NCI-H510A (cell line): ENCODE measurements at places on chromosomes 7 and 10.

GRCh38 chr10:24378126-24378920 is 169.4 kb downstream of the KIAA1217 start:
- no peak for DNase-seq

DNA sequence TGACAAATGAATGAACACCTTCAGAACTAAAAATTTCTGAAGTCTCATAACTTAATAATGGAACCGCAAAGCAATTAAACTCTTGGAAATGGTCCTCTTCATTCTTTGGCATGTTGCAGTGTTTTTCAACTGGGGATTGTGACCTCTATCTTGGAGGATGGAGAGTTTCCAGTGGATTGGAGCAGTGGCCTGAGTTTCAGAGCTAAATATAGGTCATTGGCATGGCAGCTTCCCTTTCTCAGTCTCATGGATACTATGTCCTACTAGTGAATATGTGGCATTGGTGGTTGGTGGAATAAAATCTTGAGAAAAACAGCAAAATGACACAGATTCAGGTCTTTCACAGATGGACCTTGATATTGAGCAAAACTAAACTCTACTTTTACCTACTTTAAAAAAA is 24.1 kb upstream of the EPC1 start:
- no peak for DNase-seq

GRCh38 chr10:91598211-91598977 is 34.5 kb downstream of the PPP1R3C start:
- no peak for DNase-seq

DNA sequence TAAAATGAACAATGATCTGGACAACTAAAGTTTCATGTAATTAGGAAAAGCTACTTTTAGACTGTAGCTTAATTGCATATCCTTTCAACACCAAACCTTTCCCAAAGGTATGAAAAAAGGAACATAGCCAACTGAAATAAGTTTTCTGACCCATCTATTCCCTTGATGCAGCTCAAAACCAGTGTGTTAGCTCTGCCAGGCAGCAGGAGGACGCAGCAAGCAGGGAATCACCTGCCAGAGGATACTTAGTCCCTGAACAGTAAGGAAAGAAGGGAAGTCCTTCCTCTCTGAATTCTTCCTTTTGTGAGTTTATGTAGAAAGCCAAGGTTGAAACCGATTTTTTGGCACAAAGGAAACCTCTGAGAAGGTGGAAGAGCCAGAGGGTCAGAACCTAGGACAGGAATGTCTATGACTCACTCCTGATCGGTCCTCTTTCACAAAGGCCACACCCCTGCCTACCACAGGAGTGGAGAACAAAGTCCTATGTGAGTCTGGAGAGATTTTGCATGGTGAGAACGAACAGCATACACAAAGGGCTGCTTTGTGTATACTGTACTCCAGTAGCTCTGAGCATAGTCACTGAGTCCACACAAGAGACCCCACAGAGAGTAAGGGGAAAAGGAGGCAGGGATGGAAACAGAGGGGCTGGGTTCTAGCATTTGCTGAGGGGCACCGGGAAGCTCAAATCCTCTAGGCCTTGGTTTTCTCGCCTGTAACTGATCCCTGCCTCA is 68.8 kb upstream of the GSDME start:
- DNase-seq = peak; percentile 9

DNA sequence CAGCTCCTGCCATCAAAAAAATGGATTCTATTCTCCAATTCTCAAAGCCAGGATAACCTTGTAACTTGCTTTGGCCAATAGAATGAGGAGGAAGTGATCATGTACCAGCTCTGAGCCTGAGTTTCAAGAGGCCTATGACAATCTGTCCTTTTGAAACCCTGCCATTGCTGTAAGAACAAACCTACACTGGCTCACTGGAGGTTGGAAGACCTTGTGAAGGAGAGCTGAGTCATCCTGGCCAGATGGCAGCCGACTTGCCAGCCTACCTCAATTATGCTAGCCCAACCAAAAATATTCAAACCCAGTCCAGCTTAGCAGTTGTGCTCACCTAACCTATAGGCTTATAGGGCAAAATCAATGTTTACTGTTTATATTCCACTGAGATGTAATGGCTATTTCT is 93.0 kb downstream of the HGF start:
- DNase-seq = no peak

DNA sequence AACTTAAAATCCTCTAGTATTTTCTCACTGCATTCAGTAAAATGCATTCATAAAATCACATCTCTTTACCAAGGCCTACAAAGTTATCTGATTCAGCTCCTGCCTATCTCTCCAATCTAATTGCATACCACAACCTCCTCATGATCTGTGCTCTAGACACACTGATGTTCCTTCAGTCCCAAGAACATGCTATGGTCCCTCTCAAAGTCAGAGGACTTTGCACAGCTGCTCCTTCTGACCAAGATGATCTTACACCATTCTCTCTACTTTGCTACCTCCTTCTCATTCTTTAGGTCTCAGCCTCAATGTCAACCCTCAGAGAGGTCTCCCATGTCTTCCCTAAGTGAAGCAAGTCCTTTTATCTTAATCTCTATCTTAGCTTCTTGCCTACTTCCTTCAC is 45.5 kb downstream of the CAV1 start:
- DNase-seq = no peak

DNA sequence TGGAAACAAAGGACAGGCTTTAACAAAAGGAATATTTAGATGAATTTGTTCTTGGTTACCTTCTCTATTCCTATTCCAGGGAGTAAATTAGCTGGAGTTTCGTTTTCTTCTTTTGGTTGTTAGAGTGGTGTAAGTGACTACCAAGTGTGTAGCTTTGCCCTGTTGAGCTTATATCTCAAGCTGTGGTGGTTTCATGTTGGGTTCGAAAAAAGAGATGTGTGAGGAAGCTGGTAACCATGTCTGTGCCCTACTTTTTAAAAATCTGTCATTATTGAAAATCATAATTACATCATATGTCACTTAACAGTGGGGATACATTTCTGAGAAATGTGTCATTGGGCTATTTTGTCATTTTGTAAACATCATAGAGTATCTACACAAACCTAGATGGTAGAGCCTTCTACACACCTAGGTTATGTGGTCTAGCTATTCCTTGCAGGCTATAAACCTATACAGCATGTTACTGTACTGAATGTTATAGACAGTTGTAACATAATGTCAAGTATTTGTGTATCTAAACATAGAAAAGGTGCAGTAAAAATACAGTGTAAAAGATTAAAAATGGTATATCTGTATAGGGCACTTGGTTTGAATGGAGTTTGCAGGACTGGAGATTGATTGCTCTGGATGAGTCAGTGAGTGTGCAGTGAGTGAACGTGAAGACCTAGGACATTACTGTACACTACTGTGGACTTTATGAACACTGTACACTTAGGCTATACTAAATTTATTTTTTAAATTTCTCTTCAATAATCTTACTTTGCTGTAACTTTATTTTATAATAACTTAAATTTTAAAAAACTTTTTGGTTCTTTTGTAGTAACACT is 90.4 kb downstream of the SEPTIN7 start:
- DNase-seq = no peak

GRCh38 chr7:13560441-13560840 is 429.0 kb downstream of the ETV1 start:
- DNase-seq = no peak

DNA sequence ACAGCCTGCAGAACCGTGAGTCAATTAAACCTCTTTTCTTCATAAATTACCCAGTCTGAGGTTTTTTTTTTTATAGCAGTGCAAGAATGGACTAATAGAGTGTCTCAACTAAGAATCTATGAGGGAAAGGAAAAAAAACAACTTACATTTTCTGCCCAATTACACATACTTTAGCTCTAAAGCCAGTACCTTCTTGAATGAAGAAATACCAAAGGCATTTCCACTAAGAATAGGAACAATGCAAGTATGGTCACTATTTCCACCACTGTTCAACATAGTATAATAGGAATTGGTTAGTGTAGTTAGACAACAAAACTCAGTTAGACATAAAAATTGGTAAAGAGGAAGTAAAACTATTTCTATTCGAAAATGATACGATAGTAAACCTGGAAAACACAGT is 37.6 kb downstream of the MICU1 start:
- no peak for DNase-seq

DNA sequence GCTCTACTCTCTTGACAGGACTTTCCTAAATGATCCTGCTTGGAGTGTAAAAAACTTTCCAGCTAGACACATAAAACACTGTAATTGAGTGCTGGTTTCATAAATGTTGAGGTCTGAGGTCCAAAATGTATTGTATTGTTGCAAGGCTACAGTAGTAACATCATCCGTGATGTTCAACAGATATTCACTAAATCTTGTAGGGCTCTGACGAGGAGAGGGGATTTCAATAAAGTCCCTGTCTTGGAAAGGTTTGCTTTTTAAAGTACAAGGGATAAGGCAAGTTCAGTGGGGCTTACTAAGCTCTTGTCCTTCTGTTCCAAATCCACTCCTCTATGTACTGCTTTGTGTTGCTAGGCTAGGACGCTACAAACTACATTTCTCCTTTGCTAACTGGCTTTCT is 48.9 kb downstream of the FHIP2A start:
- DNase-seq = no peak

DNA sequence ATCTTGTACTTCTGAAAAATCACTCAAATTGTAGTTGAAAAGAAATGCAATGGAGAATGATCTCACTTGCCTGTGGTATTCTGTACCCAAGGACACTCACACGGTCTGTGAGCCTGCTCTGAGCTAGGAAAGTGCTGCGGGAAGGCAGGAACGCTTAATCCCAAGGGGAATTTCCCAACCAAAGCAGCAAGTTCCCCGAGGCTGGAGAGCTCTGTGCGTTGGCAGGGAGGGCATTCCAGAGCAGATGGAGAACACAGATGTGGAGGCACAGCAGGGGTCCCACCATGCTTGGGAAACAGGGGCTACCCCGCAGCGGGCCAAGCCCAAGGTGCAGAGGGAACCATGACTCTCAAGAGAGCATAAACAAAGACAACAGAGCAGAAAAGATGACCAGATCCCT is 13.6 kb downstream of the SVIL start:
- no peak for DNase-seq

DNA sequence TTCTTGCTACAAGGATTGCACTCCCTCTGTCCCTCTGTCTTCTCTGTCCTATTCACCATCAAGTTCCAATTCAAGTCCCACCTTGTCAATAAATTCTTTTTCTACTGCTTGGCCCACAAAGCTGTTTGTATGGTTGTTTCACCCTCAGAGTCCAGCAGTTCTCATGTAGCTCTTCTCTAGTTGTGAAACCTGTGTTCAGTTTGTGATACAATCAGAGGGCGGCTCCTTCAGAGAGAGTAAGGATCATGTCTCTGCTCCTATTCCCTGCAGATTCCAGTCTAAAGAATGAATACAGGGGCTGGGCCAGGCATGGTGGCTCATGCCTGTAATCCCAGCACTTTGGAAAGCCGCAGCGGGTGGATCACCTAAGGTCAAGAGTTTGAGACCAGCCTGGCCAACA is 126.6 kb upstream of the BET1 start:
- no peak for DNase-seq

DNA sequence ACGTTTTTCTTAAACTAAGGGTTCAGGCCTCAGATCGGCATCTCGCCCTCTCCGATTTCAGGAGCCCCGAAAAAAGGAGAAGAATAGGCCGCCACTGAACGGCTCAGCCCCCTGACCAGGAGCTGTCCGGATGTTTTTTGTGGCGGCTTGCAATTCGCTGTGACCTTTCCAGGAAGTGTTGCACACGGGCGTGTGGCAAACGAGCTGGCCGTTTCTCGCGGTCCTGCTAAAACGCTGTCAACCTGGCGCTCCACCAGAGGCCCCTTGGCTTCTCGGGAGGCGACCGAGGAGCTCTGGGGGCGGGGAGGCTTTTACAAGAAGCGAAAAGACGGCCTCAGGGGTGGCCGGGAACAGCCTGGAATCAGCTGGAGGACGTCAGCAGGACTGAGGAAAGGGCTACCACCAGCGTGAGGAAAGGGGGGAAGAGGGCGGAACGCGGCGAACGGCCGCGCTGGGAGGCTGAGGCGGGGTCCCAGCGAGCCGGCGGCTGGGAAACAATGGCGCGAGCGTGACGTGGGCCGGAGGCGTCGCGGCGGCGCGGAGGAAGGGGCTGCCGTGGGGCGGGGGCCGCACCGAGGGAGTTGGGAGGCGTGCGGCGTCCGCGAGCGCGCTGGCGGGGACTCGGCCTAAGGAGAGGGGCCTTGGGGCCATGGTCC is 493 bp downstream of the NT5C2 start:
- peak; percentile 69 for DNase-seq

- no peak for DNase-seq
Measured at GRCh38 chr10:1024103-1024502, 1.6 kb downstream of the IDI2 start.

DNA sequence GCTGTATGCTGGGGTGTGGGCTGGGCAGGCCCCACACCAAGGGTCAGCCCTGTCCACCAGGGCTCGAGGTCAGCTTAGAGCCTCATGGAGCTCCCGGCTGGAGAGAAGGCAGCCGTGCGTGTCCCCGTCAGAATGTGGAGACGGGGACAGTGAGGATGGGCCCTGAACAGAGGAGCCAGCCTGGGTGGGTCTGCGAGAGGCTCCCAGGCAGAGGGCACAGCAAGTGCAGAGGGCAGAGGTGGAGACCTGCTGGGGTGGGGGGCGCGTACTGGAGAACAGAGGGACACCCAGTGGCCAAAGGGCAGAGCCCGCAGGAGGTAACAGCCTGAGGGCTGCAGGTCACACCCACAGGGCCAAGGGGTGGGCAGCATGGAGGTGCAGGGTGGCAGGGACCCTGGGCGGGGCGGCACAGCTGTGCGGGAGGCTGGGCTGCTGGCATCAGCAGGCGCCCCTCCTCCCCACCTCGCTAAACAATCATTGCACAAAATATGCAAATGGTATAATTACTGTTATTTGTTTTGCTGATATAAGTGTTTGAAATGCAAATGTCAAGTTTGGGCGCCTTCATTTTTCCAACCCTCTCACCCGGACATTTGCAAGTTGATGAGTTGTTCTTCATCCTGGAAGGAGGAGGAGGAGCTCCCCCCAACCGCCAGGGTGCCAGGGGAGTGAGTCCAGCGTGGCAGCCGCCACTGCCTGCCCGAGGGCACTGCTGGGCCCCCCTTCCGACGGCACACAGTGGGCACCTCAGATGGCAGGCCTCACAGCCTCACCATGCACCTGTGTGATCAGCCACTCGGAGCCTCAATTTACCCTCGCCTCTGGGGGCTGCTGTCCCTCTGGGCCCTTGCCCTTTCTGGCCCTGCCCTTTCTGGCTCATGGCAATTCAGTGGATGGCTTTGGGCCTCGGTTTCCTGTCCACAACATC is 35.0 kb downstream of the ELFN1 start:
- no peak for DNase-seq

DNA sequence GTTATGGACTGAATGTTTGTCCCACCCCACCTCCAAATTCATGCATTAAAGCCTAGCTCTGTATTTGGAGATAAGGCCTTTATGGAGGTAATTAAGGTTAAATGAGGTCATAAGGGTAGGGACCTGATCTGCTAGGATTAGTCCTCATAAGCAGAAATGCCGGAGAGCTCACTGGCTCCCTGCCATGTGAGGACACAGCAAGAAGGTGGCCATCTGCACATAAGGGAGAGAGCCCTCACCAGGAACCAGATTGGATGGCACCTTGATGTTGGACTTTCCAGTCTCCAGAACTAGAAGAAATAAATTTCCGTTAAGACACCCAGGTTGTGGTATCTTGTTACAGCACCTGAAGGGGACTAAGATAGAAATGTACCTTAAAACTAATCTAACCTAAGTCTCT is 816.1 kb upstream of the C7orf33 start:
- no peak for DNase-seq
